ENCODE measurements at places on chromosomes 11 and 22. TPM values are rescaled to one million over a fixed set of nuclear protein-coding genes. Genes with fewer than 3 reads are reported as not detected.

GRCh38 chr11:128757235-128757711 lies 63.4 kb downstream of the FLI1 start:
- peak; percentile 27 for DNase-seq

DNA sequence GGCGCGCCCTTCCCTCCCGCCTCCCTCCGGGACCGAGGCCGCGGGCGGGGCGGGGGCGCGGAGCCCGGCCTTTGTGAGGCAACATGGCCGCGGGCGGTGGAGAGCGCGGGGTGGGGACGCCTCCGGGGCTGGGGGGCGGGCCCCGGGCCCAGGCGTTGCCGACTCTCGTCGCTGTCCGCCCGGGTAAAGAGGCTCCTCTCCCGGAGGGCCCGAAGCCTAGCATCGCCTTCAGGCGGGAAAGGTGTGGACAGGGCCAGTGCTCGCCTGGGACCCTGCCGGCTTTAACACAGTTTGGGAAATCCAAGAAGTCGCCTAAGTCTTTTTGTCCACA lies 369 bp downstream of the DGCR8 start:
- peak; percentile 44 for DNase-seq

- DNase-seq: no peak
These were observed 19.7 kb downstream of the RAB30 start for GRCh38 chr11:83051760-83052671.

GRCh38 chr11:68321293-68322051 lies 9.1 kb downstream of the LRP5 start:
- no peak for DNase-seq

DNA sequence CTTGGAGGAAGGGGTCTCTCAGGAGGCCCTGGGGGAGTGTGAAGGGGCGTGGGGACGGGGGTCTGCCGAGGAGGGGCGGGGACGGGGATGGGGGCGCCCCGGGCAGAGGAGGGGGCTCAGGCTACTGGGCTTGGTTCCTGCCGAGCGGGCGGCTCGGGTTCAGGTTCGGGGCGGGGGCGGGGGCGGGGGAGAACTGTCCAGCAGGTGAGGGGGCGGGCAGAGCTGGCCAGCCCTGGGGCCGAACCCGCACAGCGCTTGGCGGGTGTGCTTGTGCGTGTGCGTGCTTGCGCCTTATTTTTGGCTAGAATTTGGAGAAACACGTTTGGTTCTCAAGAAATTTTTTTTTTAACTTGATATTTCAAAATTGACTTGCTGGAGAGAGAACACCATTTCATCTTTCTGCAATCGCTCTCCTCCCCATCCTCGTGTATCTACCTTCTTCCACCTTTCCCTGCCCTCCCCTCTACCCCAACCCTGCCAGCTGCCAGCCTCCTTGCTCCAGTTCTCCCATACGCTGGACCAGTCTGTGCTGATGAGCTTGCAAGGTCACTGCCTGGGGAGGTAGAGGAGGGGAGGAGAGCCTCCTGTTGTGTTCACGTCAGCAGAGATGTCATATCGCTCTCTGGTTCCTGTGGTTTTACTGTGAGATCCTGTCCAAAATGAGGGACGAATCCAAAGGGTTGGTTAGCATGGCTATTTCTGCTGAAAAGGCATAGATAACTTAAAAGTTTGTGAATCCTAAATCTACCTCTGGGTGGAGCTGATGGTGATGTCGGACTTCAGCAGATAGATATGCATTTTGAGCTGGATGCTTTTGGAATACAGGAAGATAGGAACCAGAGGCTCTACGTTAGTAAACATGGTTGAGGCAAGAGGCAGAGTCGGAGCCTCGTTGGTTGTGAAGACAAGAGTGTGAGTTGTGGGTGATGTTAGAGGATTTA lies 668 bp downstream of the MADD start:
- peak; percentile 63 for DNase-seq

DNA sequence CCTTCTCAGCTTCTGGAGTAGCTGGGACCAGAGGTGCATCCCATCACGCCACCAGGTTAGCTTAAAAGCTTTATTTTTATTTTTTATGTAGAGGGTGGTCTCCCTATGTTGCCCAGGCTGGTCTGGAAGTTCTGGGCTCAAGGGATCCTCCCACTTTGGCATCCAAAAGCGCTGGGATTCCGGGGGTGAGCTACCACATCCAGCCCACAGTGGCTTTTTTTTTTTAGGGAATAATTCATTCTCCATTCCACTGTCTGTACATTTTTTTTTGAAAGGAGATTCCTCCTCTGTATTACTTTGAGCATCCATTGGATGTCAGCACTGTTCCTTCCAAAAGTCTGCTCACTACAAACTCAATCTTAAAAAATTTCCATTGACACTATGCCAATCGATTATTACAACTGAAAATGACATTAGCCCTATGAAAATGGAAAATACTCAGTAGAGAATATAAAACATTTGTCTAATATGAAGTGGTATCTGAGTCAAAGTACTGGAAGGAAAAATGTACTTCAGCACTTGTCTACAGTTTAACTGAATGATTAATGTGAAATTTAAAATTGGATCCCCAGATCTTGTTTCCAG lies 1.3 kb upstream of the LPXN start:
- DNase-seq: no peak

The SCGB1A1 gene
- total RNA-seq: not detected

The OR51B5 gene
- not detected for total RNA-seq
